Activated gamma-delta T cell (primary cell): ENCODE measurements at places on chromosomes 3 and 15.

DNA sequence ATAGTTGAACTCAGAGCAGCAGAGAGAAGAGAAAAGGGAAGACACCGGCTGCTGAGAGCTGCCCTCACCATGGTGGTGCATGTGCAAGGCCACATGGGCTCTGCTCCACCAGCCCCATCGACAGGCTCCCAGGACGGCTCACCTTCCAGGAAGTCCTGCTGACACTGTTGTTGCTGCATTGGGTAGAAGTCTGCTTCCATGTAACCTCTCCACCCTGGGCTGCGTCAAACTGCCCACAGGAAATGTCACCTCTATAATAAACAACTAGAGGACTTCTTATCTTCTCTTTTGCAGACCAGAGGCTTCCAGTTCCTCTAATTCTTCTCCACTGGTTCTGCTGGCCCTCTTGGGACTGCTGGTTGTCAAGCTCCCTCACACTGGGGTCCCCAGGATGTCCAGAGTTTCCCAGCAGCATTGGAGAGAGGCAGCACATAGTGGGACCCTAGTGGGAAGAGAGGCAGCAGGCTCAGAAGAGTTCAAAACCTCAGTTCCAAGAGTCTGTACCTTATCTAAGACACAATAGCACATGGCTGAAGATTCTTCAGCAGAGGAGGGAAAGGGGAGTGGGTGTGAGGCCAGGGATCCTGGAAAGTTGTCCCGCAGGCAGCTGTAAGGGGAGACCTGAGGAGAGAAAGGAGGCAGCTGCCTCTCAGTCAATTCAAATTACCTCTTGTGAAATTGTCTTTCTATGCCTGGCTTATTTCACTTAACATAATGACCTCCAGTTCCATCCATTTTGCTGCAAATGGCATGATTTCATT, 5.8 kb upstream of the CCR3 start:
- no peak for DNase-seq

DNA sequence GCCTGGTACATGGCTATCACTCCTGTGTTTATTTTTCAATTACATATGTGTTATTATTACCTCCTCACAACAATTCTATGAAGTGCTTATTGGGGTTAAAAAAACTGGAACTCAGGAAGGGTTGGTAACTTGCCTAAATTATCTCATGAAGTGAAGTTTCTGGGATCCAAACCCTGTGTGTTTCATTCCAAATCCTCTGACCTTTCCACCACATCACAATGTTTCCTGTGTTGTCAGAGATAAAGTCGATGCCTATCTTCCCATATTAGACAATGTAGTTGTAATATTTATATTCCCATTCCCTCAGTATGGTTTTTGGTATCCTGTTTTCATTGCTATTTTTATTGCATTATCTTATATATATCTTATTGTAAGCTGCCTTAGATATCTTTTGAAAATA, 269.1 kb upstream of the CFAP20DC start:
- no peak for DNase-seq

- no peak for DNase-seq
These were observed 235.9 kb downstream of the LPP start for GRCh38 chr3:188389711-188390342.

- no peak for DNase-seq
These were observed 114.9 kb downstream of the SV2B start for GRCh38 chr15:91214675-91215590.

GRCh38 chr15:61169904-61170695, 59.0 kb downstream of the RORA start:
- no peak for DNase-seq

DNA sequence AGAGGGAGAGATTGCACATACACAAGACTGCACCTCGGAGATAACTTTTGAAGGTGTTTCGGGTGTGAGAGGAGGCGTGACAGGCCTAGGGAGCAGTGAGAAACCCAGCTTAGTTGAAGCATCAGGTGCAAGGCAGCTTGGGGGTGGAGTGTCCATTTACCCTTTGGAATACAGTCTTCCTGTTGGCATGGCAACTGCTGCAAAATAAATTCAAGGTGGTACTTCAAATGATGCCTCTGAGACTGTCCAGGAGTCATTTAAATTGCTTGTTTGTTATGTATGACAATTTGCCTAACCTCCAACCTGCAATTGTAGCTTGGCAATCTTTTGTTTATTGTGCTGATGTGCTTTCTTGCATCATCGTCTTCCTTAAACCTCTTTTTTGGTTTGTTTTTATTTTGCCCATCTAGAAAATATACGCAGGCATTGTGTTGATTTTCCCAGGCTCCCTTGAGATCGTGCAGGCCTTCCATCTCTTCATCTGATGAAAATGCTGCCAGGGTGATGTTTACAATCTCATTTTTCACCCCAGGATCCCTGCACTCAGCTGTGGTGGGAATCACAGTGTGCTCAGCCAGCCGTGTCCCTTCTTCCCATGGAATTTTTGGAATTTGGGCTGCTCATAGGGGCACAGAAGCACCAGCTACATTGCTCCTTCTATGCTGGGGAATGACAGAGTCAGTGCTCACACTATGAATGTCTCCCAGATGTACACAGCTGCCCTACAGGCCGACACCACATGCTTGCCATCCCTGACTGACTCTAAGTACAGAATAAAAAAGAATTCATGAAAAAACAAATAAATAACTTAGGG, 583.1 kb upstream of the CFAP20DC start:
- no peak for DNase-seq

GRCh38 chr3:193946945-193947344, 189.0 kb upstream of the HES1 start:
- no peak for DNase-seq

GRCh38 chr15:75321711-75322110, 14.2 kb upstream of the COMMD4 start:
- DNase-seq, result no peak

GRCh38 chr15:89870688-89871288, 23.0 kb downstream of the AP3S2 start:
- no peak for DNase-seq

DNA sequence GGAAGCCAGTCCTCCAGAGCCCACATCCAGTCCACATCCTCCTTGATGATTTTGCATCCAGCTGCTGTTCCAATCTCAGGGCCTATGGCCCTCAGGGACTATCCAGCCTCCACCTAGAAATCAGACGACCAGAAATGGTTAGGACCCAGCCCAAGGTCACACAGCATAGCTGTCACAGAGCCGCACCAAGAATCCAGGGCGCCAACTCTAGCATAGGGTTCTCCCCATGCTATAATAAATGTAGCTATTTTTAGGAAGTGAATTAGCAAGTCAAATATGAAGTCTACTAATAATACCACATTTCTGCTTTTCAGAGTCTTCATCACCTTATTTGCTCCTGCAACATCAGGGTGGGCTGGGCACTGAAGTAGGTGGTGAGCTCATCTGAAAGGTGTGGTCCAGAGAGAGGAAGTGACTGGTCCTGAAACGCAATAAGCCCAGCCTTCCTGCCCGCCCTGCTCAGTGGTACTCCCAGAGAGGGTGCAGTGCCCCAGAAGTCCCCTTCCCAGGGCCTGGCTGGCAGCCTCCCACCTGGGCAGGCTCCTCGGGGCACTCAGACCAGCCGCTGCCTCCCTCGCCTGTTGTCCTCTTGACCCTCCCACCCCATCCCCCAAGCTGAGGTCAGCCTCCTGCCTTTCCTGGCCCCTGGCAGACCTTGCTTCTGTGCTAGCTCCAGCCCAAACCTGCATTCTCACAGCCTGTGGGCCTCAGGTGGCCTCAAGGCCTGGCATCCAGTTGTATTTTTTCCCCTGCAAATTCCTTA, 17.6 kb upstream of the CYP11A1 start:
- no peak for DNase-seq

- no peak for DNase-seq
These were observed 91.3 kb upstream of the CTDSPL start for GRCh38 chr3:37770336-37770735.

DNA sequence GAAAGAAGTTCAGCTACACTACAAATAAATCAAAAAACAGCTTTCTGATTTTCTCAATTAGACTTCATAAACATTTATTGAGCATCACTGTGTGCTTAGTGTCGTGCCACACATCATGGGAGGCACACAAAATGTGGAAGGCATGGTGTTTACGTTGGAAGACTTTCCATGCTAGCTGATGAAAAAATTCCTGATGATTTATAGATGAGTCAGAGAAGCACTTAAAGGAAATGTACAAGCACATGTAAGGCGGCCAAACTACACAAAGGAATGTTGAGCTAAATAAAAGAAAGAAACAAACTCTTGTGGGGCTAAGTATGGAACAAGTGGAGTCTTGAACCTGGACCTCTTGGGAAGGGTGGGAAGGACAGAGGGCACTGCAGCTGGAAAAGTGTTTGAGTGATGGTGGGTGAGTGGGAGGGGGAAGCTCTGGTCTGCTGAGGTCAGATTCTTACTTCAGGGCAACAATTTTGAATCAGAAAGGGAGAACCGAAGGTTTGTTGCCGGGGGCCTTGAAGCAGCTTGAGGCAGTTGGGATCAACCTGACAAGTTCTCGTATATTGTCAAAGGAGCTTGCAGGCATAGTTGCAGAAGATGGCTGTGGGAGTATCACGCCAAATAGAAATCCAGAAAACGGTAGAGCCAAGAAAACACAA, 66.9 kb downstream of the FOXB1 start:
- DNase-seq, result no peak

GRCh38 chr3:106729481-106729880, 647.8 kb upstream of the CCDC54 start:
- no peak for DNase-seq

DNA sequence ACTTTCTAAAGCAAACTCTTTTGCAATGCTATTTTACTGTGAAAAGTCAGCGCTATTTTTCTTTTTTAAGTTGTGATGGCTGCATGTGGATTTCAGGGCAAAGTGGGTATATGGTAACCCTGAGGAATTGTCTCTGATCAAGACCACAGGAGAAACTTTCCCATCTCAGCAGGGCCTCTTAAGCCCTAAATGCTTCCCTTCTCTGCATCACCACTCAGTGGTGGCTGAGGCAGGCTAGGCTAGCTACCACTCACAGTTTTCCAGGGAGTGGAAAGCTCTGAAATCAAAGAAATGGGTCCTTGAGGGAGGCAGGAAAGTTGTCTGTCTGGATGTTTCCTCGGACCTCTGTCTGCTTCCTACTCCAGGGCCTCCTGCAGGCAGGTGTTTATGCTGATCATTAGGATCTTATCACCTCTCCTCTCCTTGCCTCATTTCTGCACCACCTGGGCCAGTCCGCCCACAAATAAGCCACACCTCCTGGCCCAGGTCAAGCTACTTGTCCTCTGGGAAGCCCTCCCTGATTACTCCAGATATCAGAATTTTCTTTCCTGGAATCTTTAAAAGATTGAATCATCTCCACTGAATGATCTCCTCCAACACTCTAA, 37.0 kb downstream of the CEMIP start:
- DNase-seq, result no peak

DNA sequence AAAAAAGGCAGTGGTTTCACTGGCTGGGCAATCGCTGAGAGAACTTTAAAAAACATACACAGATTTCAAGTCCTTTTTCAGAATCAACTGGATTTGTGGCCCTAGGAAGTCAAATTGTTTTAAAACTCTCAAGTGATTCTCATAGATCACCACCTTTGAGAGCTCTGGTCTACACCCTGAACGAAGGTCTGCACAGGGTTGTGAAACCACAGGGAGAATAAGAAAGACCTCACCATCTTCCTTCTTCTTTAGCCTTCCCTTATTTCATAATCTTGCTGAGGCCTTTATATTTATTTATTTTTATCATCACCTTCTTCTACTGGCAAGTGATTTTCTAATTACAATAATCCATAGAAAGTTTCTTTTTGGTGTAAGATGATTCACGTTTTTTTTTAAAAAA, 58.1 kb downstream of the FOXP1 start:
- no peak for DNase-seq

DNA sequence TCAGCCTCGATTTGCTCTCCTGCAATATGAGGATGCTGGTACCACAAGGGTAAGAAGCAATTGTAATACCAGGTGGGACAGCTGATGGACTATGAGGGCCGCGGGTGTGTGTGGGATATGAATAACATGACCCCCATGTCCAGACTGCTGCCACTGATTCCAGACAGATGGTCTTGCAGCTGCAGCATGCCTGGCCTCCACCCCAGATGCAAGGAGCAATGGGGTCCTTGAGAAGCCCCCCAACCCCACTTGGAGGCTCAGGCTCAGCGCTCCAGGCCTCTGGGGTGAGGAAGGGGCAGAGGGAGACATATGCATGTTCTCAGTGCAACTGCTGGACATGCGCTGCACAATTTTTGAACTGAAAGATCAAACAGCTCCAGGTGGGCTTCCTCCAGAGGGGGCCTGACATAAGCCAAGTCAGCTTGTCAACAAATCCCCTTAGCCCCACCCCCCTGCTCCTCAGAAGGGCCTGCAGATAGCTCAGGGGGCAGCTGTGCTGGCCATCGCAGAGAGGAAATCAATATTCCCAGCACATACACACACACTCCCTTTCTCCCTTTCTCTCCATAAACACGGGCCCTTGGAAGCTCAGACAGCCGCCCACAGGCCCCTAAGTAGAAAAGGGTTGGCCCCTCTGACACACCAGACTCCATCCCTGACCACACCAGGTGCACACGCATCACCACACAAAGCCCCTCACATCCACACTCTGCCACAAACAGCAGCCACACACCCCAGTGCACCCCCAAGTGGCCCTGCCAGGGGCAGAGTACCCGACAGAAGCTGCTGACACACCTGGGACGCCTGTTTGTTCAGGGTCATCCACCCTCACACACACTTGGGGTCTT, 107.0 kb downstream of the IQSEC1 start:
- DNase-seq, result no peak

GRCh38 chr15:66912001-66912400, 153.4 kb upstream of the SMAD3 start:
- no peak for DNase-seq

DNA sequence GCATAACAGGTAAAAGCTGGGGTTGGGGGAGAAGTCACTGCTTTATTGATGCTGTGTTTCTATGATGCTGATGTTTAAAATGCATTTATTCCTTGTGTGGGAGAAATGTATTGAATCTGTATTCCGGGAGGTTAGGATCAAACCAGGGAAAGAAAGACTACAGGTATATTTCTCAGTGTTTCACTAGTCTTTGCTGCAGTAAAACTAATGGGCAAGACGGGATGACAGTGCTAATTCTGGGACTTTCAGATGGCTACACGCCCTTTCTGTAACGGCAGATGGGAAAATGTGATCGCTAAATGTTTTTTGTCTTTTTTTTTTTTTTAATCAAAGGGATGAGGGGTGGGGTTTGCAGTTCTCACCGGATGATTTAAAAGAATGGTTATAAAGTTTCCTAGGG, 393 bp downstream of the CNTN6 start:
- no peak for DNase-seq

- no peak for DNase-seq
These were observed 18.5 kb downstream of the PAK2 start for GRCh38 chr3:196757876-196758739.

- no peak for DNase-seq
These were observed 26.1 kb upstream of the SSR3 start for GRCh38 chr3:156581033-156581432.

GRCh38 chr15:34616613-34617012, 33.2 kb upstream of the GOLGA8B start:
- DNase-seq, result no peak

GRCh38 chr15:41283653-41284426, 48.6 kb downstream of the OIP5 start:
- DNase-seq, result peak; percentile 90

DNA sequence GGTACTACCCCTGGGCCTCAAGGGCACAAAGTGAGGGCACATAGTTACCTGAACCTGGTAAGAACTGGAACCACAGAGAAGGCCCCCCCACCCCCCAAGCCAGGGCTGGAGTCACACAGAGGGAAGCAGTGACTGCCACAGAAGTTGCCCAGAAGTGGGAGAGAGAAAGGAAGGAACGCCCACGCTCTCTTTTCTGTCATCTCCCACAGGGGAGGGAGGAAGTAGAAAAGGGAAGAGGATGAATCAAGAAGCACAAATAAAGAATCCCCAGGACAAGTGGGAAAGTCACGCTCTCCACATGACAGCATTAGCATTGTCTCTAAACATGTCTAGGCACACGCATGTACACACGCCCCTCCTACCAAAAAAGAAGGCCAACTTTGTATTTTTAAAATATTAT, 114.7 kb upstream of the FRMD4B start:
- DNase-seq, result no peak
